ENCODE measurements at places on chromosomes 1 and 21.

- no peak for DNase-seq
Observed at GRCh38 chr1:171769171-171769570, 12.3 kb upstream of the METTL13 start.

GRCh38 chr1:67947114-67947513, 103.3 kb downstream of the DIRAS3 start:
- no peak for DNase-seq

DNA sequence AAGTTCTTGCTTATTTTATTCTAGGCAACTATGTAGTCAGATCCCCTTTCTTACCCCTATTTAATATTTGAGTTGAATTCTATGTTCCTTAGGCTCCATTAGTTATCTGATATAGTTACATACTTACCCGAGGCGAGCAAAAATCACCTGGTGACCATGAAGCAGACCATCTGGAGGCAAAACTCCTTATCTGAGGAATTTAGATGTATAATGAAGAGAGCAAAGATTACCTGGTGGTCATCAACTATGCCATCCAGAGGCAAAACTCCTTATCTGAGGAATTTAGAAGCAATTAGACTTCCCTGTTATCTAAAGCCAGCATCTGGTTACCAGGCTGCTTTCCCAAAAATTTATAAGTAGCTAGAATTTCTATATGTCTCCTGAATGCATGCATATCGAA, 129.9 kb downstream of the PATJ start:
- no peak for DNase-seq

DNA sequence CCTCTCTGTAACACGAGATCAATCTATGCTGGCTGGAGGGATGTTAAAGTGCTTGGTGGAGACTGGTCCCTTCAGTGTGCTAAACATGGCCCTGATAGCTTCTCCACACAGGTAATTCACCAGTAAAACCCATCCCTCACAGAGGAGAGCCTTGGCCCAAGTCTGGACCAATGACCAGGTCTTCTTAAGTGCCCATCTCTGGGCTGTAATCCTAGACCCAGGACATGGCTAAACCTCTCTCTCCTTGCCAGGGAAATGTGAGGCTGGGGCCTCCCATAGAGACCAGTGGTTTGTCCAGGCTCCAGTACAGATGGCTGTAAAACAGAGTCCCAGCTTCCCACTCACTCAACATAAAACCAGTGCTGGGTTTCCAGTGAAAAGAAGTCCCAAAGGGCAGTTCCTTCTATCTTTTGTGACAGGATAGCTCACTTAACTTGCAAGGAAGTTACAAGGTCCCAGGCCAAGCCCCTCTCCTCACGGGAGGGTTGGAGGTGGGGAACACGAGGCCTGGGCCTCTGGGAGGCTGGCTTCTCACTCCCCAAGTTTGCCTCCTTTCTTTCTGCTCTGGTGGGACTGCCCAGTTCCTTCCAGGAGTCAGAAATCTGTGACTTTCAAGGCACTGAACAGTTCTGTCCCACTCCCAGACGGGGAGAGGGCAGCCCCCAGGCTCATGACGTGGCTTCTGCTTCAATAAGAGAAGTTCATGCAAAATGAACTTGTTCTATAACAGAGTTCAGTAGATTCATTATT, 2.2 kb upstream of the KIF17 start:
- DNase-seq: no peak

GRCh38 chr1:56196839-56197238, 382.5 kb downstream of the PLPP3 start:
- no peak for DNase-seq

- peak; percentile 5 for DNase-seq
Observed at GRCh38 chr21:41396558-41397075, 29.4 kb upstream of the MX1 start.

DNA sequence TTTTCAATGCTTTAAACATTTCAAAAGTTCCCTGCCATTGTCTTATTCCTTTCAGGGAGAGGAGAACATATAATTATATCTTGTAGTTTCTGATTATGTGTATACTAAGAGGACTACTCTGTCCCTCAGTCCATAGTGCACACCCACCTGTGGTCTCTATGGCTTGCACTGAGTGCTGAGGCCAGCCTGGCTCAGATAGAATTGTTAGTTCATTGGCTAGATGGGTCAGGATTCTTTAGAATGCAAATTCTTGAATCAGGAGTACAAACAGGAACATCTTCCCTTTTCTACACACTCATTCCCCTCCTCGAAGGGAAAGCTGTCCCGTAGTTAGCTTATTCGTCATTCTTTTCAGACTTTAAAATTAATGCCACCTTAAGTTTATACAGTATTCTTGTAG, 8.2 kb downstream of the BACH1 start:
- DNase-seq: no peak

DNA sequence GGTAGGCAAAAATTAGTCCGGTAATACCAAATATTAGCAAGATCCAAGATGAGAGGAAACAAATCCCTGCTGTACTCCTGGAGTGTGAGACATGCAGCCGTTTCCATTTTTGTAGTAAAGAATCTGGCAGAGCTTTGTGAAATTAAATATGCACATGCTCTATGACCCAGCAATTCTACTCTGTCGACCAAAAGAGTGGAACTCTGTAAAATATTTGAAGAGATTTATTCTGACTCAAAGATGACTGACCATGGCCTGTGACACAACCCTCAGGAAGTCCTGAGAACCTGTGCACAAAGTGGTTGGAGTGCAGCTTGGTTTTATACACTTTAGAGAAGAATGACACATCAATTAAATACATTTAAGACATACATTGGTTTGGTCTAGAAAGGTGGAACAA, 16.2 kb downstream of the HAX1 start:
- DNase-seq: peak; percentile 4

DNA sequence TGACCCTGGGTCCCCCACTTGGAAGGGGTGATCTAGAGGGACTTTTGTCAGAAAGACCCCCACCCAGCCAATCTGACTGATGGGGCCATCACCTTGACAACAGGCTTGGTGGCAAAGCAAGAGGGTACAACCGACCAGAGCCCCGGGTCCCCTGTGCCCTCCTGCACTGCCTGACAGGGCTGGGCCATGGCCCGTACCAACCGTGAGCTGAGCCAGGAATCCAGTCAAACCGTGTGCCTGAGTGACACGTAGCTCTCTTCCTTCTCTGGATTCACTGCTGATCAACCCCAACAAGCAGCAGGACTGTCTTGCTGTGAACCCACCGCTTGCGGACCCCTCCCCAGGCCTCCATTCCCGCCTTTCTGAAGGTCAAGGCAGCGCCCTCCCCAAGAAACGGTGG, 27.0 kb downstream of the PDE9A start:
- no peak for DNase-seq

DNA sequence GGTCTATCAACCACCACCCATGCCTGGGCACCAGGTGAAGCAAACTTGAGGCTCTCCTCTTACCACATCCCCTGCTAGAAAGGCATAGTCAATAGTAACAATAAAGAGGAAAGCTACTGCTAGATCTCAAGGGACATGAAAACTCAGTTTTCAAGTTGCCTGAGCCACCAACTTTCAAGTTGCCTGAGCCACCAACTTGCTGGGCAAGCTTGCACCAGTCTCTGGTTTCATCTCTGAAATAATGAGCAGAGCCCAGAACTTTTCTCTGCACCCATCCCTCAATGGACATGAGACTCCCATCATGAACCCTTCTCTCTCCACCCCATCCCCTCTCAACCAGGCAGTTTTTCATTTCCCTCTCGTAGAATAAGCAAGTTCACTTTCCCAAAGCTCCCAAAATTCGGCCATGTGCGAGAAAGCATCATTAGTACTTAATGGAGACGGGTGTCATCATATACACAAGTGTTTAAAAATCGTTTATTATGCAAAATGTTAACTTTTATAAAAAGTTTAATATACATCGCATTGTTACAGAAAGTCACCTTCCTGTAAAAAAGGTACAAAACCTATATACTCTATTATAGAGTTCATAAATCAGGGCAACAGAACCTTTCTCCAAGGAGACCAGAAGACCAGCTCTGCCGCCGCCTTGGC, 1.7 kb downstream of the ID3 start:
- DNase-seq: peak; percentile 42

GRCh38 chr1:48405400-48405799, 66.6 kb downstream of the SPATA6 start:
- peak; percentile 2 for DNase-seq

- DNase-seq: no peak
Observed at GRCh38 chr21:46243325-46243724, 14.8 kb upstream of the LSS start.

DNA sequence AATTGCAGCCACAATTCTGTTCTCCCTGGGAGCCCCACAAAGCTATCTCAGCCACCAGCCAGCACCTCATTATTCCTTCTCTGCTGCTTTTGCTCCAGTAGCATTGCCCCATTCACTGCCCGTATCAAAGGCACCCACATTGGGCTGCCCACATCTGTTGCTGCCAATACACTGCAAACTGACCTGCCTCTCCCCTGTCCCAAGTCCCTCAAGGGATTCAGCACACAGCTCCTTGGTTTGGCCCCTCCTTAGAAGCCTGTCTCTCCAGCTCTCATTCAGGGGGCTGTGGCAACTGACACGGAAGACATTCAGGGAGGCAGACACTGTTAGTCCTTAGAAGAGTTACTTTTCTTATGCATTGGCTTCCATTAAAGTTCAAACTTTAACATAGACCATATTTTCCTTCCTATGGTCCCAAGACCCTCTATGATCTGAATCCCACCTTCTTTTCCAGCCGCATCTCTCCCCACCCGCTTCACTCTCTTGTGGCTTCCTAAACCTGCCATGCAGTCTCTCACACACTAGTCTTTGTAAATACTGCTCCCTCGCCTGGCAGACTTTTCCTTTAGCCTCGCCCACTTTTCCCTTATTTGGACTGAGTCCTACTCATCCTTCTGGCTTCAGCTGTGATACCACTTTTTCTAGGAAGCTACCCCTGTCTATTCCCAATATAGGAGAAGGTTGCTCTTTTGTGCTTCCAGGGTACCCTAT, 19.3 kb upstream of the KLHDC8A start:
- peak; percentile 70 for DNase-seq

- DNase-seq: no peak
Observed at GRCh38 chr1:162919034-162919433, 58.1 kb upstream of the CCDC190 start.

DNA sequence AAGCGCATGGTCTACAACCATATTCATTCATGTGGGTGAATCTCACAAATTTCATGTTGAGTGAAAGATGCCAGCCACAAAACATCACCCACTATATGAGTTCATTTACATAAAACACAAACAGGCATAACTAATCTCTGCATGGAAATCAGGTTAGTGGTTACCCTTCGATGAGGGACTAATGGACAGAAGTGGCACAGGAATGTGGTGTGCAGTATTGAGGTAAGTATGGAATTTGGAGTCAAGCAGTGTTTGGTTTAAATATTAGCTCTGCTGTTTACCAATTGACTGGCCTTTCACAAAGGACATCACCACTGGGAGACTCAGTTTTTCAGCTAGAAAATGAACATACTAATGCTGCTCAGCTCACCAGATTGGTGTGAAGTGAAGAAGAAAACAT, 24.2 kb downstream of the CCDC185 start:
- no peak for DNase-seq

- peak; percentile 22 for DNase-seq
Observed at GRCh38 chr1:185907246-185907645, 173.1 kb downstream of the HMCN1 start.

GRCh38 chr1:65525266-65526048, 105.0 kb downstream of the LEPR start:
- DNase-seq: no peak

DNA sequence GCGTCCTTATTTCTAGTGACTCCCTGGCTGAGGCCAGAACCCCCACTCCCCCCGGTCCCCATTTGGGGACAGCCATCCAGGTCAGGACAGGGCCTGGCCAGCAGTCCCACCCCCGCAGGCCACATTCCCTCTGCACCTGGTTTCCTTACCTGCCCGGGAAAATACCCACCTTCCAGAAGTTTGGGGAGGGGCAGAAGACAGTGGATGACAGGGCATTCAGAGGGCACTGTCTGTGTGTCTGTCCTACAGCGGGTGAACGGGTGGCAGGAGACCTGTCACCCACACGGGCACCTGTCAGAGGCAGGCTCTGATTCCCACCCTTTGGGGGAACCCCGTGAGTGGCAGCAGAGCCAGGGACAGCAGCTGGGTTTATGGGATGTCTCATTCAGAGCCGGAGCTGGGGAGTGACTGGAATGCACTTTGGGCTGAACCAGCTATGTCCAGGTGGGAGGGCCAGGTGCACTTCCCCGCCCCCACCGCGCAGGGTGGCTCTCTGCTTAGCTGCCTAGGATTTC, 2.0 kb downstream of the ARHGEF16 start:
- no peak for DNase-seq

DNA sequence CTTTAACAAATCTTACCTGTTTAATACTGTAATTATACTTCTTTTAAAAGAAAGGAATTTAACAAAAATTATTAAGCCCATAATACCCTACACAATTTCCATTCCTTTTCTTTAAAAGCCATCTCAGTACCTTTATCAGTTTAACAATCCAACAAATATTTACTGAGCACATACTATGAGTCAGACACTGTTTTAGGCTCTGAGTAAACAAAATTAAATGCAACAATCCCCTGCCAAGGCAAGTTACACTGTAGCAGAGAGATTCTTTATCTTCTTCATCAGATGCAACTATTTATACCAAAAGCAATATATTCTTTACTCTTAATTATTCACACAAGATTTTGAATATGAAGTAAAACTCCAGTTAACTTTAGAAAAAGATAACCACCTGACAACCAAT, 12.0 kb downstream of the DENND1B start:
- no peak for DNase-seq

GRCh38 chr21:41142051-41142795, 25.7 kb upstream of the BACE2 start:
- DNase-seq: peak; percentile 59

DNA sequence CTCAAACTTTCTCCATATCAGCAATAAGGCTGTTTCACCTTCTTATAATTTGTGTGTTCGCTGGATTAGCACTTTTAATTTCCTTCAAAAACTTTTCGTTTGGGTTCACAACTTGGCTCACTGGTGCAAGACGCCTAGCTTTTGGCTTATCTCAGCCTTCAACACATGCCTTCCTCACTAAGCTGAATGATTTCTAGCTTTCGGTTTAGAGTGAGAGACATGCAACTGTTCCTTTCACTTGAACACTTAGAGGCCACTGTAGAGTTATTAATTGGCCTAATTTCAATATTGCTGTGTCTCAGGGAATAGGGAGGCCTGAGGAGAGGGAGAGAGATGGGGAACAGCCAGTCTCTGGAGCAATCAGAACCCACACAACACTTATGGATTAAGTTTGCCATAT, 41.2 kb upstream of the IFNLR1 start:
- no peak for DNase-seq

DNA sequence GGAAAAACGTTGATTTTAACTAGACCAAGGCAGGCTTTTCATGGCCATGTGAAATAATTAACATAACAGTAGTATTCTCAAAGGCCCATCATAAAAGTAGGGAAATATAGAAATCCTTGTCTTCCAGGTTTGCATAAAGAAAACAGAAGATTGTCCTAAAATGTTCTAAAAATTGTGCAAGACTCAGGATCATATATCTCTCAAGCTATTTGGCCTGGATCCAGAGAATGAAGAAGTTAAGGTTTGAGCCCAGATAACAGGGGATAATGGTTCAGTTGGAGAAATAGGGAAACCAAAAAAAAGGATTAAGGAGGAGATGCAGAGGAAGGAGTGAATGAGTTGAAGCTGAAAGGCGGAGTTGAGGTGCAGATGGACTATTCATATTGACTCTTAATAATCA, 555.5 kb upstream of the NR5A2 start:
- DNase-seq: peak; percentile 3

Measured in EH (cell line).